NCI-H1436 treated with DMSO at 0.1 percent for 48 hours (cell line): ENCODE measurements at places on chromosomes 12 and 14.
A peak's percentile ranks its signal among the peaks of the same experiment; 100 is the strongest.

GRCh38 chr14:94396628-94397225 lies 8.3 kb upstream of the SERPINA1 start:
- no peak for DNase-seq

DNA sequence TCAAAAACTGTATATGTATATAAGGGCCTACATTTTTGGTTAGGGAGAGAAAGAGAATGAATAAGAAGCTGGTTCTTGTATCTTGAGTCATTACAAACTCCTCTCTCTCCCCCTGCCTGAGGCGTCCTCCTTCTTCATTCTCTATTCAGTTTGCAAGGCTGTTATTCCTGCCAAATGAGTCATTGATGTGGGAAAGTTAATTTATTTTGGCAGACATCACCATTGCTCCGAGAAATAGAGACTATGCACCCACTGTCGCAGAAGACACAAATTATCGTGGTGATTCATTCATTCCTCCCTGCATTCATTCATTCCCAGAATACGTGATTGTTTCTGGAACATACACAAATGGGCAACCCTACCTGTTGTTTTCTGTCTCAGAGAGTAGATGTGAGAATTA lies 112.5 kb upstream of the MED13L start:
- no peak for DNase-seq

DNA sequence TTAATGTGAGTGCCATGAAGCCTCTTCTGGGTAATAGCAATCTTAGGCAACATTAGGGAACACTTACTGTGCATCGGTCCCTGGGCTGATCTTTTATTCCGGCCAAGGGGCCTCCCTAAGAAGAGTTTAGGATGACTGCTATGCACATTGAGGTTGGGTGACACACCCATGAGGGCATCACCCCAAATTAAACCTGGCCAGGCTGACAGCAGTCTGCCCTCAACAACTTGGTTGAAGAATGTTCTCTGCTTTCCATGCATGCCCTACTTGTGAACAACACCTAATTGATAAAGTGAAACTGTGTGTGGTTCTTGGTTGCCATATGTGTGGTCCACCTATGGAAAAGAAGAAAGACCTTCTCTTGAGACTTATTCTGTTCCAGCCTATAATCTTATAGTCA lies 1098.0 kb downstream of the BCL11B start:
- DNase-seq, result no peak

GRCh38 chr12:106794369-106794768 lies 19.9 kb downstream of the RIC8B start:
- no peak for DNase-seq

DNA sequence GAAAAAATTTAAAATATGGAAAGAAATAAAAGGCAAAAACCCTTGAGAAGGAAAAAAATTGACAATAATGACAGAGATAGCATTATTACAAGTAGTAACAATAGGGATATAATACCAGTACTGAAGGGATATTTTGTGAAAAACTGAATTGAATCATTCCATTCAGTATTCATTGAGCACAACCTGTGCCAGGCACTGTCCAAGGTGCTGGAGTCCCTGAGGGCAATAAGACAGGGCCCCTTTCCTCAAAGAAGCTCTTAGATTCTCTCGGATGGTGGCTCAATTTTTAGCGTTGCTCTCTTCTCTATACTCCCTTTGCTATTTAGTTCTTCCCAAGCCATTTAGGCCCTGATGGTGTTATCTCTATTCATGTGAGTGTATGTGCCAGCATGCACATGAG lies 34.3 kb upstream of the GAS2L3 start:
- DNase-seq, result no peak

- DNase-seq, result no peak
Observed at GRCh38 chr12:19298836-19299605, 140.3 kb upstream of the AEBP2 start.

DNA sequence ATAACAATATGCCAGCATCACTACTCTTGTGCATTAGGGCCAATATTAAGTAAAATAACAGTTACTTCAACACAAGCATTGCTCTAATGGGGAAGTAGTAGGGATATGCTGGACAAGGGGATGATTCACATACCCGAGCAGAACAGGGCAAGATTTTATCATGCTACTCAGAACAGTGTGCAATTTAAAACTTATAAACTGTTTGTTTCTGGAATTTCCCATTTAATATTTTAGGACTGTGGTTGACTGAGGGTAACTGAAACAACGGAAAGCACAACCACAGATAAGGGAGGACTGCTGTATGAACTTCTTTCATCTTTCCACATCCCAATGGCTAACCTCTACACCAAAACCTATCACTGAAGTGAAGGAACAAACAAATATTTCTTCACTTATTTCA lies 36.8 kb downstream of the SARNP start:
- DNase-seq, result no peak

GRCh38 chr12:115149279-115149678 lies 465.3 kb upstream of the TBX3 start:
- no peak for DNase-seq

GRCh38 chr12:58695263-58695662 lies 225.0 kb downstream of the LRIG3 start:
- no peak for DNase-seq

DNA sequence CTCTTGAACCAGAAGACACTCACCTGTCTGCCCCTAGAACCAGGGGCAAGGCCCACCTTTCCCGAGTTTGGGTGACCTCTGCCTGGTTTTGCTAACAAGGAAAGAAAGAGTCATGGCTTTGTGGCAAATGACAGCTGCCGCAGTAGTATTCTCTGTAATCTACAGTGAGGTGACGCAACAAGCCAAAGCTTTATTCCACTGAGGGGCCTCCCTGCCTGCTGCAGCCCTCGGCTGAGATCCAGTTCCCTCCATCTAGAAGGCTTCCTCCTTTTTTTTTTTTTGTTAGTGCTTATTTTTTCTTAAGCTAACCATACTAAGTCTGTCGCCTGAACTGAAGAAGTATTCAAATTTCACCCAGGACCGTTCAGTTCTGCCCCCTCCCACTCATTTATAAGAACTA lies 142.3 kb upstream of the TMCC3 start:
- no peak for DNase-seq

DNA sequence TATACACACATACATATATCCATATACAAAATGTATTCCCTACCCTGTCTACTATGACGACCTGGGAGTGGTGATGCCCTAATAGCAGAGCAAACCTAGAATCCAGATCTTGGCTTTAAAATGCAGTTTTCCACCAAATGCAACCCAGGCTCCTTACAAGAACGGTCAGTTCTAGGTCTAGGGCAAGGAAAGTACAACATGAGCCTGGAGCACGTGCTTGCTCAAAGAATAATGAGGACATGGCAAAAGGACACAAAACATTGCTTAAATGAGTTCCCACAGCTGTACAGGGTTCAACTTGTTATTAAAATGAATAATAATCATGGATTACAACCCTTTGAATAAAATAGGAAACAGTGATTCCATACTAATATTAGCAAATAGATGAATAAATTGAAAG lies 94.7 kb downstream of the TMCC3 start:
- no peak for DNase-seq

DNA sequence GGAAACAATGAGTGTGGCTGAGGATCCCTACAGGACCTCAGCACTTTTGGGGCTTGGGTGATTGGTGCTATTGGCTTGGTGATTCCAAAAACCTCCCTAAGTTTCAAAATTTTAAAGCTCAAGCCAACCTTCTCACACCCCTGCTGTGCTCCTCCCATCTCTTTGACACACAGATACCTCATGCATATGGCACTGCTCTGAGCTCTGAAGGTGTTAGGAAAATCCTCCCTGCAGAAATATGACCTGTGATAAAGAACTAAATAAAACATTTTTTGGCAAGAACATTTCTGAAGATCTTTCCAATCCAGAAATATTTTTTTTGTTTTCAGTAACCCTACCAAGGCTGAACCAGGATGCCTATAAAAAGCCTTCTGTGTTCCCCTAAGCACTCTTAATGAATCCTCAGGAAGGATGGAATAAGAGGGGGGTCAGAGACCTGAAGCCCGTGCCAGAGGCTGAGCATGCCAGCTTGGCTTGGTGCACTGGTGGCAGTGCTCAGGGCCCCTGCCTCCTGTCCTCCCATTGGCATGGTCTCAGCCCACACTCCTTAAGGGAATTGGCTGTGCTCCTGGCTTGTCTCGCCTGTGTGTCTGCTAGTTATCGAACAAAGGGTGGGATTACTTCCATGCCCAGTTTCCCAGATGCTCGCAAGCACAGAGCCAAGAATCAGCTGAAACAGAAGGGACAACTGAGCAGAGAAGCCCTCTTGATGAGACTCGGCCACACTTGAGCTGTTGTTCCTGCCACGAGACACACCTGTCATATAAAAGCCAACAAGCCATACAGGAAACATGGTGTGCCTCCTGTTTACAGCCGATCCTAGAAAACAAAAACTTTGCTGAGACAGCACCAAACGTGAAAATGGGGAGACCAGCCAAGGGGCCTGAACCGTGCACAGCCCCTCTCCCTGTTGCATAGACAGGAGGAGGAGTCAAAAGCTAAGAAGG lies 132.7 kb upstream of the EEA1 start:
- DNase-seq, result no peak

DNA sequence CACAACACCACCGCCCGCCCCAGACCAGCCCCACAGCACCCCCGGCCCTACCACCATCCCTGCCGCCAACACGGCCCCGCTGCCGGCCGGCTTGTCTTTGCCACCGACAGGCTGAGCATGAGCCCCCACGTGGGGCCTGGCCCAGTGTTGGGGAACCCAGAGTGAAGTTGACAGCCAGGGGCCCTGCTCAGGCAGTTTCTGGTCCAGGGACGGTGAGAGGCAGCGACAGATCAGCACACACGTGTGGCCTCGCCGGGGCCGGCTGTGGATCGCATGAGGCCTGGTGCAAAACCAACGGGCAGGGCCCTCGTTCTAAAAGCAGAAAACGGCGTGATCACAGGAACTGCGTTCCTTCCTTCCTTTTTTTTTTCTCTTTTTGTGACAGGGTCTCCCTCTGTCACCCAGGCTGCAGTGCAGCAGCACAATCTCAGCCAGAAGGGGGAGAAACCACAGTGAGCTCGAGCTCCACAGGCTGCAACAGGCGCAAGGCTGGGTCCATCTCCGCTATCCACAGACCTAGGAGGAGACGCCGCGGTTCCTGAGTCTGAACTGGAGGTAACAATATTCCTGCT lies 50.5 kb upstream of the FBRSL1 start:
- DNase-seq, result no peak

GRCh38 chr14:76760331-76761135 lies 735 bp upstream of the VASH1 start:
- no peak for DNase-seq

DNA sequence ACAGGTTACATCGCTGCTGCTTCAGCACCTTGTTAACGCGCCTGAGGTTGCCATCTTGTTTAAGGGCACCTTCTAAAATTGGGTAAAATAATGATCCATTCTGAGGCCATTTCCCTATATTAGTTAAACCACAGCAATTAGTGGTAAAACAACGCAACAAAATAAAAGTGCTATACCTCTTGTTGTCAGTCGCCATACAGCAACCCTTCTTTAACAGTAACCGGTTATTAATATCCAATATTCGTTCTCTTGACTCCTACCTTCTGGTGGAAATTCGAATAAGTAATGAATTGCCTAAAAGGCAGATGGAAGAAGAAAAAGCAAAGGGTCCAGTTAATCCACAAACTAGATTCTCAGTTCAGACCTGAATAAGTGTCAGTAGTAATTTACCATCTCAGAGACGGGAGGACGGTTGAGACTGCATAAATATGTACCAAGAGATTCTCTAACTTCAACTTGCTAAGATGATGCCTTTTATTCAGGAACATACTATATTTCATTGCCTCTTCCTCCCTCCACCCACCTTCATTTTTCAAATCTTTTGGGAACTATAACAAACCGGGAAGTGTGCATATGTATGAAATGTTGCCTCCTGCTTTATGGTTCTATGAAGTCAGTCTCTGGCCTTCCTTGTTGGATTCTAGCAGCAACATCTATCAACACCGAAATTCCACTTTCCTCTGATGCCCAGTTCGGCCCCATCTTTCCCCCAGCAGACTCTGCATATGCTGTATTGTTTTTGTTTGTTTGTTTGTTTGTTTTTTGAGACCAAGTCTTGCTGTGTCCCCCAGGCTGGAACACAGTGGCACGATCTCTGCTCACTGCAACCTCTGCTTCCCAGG lies 824 bp upstream of the PSMB5 start:
- DNase-seq, result no peak

GRCh38 chr12:15933751-15934150 lies 22.6 kb downstream of the DERA start:
- DNase-seq, result no peak

DNA sequence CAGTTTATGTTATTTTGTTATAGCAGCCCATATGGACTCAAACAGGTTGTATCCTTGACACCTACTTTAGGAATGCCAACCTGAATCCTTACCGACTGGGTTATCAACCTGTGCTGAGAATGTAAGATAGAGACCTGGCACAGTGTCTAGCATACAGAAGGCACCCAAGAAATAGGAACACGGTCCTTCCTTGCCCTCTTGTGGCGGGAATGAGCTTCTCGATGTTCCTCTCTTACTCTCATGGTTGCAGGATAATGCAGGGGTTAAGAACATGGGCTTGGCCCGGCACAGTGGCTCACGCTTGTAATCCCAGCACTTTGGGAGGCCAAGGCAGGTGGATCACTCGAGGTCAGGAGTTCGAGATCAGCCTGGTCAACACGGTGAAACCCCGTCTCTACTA lies 6.5 kb downstream of the C12orf43 start:
- no peak for DNase-seq

- DNase-seq, result no peak
Observed at GRCh38 chr12:81222846-81223592, 145.1 kb downstream of the ACSS3 start.

DNA sequence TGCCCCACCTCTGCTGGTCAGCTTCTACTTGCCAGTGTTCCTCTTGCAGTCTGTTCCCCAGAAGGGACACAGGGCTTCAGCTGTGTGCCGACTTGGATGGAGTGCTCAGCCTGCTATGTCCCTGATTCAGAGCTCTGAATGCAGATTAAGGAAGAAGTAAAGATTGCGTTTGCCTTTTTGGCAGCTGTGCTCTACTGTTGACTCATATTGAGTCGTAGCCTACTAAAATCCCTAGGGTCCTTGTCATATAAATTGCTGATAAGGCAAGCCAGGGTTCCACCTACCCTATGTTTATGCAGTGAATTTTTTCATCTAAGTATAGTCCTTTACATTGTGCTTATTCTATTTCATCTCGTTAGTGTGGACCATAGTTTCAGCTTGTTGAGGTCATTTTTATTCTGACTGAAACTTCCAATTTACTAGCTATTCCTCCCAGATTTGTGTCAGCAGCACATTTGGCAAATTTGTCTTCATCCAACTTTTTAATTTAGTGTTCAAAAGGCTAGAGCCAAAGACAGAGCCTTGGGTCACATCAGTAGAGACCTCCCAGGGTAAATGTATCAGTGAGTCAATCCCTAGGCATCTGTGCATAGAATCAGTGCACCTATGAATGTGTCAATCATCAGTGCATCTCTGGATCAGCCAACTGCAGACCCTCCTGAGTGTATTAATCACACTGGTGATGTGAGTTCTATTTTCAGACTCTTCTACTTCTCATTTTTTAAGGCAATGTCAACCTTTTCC lies 31.9 kb downstream of the CACNA1C start:
- peak; percentile 46 for DNase-seq

GRCh38 chr12:120956579-120957300 lies 21.6 kb upstream of the HNF1A start:
- no peak for DNase-seq

- no peak for DNase-seq
Observed at GRCh38 chr12:54974279-54974678, 10.3 kb downstream of the TESPA1 start.
